Tibial nerve (tissue), 4 donors: ENCODE measurements at places on chromosomes 4 and X. TPM values are rescaled to one million over a fixed set of nuclear protein-coding genes. Genes with fewer than 3 reads are reported as not detected.

The HOPX gene
- total RNA-seq = 0.63 TPM

The TBC1D9 gene
- total RNA-seq = 20.1 TPM

GRCh38 chrX:46681849-46682248 is 77.1 kb downstream of the SLC9A7 start:
- no peak for DNase-seq

DNA sequence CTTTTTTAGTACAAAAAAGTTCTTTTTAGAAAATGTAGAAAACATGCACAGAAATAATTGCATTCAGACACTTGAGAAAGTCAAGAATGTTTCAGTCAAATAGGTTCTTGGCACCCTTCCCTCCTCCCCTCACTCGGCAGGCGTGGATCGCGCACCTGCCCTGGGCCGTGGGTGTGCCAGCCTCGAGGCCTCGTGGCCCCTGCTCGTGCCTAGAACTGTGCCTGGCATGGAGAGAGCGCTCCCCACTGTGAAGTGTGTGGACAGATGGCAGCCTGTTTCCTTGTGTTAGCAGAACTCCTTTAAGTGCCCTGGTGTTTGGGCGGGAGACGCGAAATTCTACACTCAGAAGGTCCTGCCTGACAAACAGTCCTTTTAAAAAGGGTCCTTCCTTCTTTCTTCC is 14.7 kb downstream of the RGS12 start:
- no peak for DNase-seq

- peak; percentile 32 for DNase-seq
Measured at GRCh38 chrX:48071064-48071985, at the start of gene ZNF630. Gene ZNF630, minus strand, starts transcription at chrX:48071640. Its CDS starts 4,754 bp downstream, at chrX:48066886.

GRCh38 chr4:142913034-142913433 is 66.9 kb upstream of the INPP4B start:
- no peak for DNase-seq

DNA sequence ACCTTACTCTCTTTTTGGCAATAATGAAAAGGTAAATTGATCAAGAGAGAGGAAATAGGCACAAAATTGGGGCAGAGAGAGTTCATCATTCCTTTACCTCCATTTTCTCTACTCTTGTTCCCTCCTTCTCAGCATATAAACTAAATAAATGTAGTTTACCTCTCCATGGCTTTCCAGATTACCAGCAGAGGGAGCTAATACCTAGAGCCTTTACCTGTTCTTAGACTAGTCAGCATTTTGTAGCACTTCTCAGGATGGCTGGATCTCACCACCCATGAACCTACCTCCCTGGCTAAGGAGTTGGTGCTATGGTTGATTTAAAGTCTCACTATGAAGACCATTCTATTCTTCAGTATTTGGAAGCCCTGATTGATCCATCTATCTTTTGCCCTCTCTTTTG is 15.7 kb downstream of the OFD1 start:
- no peak for DNase-seq

GRCh38 chr4:28211676-28212470 is 1351.2 kb downstream of the STIM2 start:
- DNase-seq = no peak
